ENCODE measurements at places on chromosomes 2 and 18.
A peak's percentile ranks its signal among the peaks of the same experiment; 100 is the strongest.

- DNase-seq = no peak
Observed at GRCh38 chr2:49177194-49177593, 22.9 kb upstream of the FSHR start.

GRCh38 chr2:12177455-12178288, 431.2 kb downstream of the LPIN1 start:
- no peak for DNase-seq

GRCh38 chr2:226883296-226883795, 47.5 kb downstream of the RHBDD1 start:
- DNase-seq = no peak

DNA sequence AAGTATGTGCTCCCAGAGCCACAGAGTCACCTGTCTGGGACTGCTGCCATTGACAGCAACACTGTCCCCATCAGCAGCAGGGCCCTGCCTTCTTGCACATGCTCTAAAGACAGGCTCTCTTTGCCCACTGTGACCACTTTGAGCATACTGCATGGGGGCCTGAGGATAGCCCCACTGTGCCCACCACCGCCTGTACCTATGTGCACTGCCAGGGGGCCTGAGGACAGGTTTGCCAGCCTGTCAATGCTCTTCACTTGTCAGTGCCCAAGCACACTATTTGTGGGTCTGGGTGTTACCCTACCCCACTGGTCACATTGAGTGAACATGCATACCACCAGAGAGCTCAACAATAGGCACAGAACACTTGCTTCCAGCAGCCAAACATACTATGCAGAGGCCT, 1137.0 kb upstream of the FANCL start:
- DNase-seq = no peak

DNA sequence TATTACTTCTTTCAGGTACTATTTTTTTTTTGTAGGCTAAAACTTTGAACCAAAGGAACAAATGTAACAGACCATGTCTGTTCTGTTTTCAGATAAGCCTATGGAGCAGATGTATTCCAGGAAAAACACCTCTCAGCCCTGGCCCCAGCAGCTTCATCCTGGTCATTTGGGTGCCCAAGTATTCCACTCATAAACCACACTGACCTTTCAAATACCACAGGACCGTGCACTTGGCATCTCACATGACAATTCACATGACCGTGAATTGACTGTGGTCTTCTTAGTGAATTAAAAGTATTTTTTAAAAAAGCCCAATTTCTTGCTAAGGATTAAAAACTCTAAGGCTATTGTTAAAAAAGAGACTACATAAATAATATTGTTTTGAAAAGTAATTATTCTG, 50.2 kb downstream of the SMIM21 start:
- DNase-seq = no peak

GRCh38 chr2:98458207-98458606, 13.5 kb downstream of the INPP4A start:
- DNase-seq = peak; percentile 14

- no peak for DNase-seq
Observed at GRCh38 chr2:103161456-103162289, 399.8 kb downstream of the TMEM182 start.

DNA sequence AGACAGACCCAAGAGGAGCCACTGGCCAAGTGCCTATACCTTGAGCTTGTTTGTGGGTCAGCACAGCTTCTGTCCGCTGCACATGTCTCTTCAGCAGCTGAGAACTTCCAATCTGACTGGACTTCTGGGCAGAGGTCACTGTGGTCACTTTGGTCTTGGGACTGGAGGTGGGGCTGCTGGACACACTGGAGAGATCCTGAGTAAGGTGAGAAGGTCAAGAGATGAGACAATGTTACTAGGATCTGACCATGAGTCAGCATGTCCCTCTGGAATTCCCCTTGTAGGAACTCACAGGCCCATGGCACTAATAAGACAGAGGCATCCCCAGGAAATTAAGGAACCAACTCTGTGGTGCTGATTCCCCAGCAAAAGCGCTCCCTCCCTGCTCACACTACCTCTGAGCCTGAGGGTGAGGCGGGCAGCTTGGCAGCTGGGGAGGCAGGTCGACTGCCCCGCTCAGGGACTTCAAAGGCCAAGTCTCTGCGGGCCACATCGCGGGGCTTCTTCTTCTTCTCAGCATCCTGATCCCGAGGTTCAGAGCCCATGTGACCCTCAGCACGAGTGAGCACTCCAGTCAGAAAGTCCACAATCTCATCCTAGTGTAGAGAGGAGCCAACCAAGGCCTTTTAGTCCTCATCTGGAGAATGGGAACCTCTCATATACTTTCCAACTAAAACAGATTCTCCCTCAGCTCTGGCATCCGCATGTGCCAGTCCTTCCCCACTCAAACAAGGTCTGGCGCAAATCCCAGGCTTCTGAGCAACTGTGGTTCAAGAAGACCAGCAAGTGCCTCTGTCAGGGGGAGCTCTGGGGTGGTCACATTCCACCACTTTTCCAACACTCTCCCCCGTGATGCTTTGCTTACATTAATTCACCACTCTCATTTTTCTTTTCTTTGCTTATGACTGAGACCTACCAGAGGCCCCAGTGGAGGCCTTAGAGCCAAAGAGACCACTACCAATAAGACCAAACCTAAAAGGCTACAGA, 29.4 kb downstream of the KANSL3 start:
- no peak for DNase-seq

- no peak for DNase-seq
Observed at GRCh38 chr2:30287857-30288513, 56.7 kb downstream of the LBH start.

- DNase-seq = no peak
Observed at GRCh38 chr2:42618972-42619371, 50.5 kb downstream of the MTA3 start.

DNA sequence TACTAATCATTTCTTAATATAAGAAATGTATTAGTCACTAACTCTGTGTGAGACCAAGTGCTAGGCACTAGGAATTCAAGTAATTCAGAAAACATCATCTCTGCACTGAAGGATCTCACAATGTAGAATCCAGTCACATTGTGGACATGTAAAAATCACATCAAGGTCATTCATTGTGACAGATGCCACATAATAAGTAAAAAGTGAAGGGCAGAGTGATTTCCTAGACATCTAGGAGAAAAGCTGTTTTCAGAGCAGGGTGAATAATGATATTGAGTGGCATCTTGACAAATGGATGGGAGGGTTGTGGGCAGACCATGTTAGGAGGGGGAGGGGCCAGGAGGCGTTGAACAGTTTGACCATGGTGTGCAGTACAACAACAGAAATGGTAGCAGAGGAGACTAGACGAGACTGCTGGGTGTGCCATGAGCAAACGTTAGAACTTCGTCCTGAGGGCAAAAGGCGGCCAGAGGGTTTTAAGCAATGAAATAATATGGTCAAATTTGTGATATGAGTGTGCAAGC, 93.8 kb downstream of the DTNA start:
- DNase-seq = no peak

GRCh38 chr2:127355407-127356008, 32.3 kb downstream of the MAP3K2 start:
- no peak for DNase-seq

- DNase-seq = peak; percentile 48
Observed at GRCh38 chr2:74205596-74205995, 7.2 kb downstream of the MTHFD2 start.

DNA sequence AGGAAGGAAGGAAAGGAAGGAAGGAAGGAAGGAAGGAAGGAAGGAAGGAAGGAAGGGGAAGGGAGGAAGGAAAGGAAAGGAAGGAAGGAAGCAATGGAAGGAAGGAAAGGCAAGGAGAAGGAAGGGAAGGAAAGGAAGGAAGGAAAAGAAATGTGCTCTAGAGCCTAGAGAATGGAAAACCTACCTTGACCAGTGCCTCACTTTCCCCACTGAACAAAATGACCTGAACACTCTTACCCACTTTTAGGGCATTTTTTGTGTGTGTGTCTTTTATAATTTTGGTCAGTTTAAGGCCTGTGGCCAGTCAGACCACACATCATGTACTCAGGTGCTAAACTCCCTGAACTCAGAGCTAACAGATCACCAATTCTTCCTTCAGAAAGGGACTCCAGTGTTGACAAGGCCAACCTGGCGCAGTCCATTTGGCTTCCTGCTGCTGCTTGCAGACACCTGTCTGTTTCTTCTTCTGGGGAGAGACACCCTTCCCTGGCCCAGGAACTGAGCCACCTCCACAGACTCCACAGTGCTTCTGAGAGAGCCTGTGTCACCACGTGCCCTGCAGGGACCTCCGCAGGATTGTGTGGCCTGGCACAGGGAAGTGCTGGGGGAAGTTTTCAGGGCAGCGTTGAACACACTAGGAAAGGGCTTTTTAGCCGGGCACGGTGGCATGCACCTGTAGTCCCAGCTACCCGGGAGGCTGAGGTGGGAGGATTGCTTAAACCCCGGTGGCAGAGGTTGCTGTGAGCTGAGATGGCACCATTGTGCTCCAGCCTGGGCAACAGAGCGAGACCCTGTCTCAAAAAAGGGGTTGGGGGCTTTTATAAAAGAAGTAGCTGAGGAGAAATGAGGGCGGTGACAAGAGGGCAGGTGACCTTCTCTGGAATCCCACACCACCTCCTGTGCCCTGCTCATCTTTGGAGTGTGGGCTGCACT, 57.2 kb downstream of the DDX1 start:
- DNase-seq = no peak

GRCh38 chr2:223084873-223085272, 32.9 kb downstream of the KCNE4 start:
- no peak for DNase-seq

GRCh38 chr2:102062802-102063201, 71.0 kb downstream of the IL1R2 start:
- DNase-seq = no peak

DNA sequence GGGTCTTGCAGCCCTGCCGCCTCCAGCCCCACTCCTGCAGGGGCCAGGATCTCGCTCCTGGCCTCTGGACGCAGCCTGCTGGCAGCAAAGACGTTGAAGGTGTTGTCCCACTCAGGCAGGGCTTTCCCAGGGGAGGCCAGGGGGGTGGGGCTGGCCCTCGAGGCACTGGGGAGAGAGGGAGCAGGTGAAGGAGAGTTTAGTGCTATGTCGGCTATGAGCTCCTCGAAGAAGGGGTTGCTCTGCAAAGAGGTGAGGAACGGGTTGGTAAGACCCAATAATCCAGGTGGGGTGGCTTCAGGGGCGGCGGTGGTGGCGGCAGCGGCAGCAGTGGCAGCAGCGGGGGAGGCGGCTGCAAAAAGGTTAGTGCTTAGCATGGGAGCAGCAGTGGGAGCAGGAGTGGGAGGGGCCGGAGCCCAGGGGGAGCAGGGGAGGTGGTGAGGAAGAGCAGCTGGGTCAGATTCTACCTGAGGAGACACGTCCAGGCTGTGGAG, 9.7 kb upstream of the SFXN5 start:
- DNase-seq = no peak

- DNase-seq = peak; percentile 94
Observed at GRCh38 chr18:55321265-55322177, 266.5 kb downstream of the TCF4 start.

DNA sequence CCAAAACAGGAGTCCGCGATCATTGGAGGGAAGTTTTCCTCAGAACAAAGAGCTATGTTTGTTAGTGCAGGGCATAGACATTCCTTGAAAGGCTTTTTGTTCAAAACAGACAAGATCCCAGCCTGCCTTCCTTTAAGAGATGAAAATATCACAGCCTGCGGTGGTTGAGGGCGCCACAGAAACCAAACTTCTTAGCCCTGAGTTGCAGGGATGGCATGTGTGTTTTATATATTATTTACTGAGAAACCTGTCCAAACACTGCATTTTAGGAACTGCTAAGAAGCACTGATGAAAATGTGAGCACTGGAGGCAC, 57.5 kb upstream of the TMEM178A start:
- DNase-seq = no peak

GRCh38 chr2:40471866-40472265, 20.0 kb upstream of the SLC8A1 start:
- no peak for DNase-seq

DNA sequence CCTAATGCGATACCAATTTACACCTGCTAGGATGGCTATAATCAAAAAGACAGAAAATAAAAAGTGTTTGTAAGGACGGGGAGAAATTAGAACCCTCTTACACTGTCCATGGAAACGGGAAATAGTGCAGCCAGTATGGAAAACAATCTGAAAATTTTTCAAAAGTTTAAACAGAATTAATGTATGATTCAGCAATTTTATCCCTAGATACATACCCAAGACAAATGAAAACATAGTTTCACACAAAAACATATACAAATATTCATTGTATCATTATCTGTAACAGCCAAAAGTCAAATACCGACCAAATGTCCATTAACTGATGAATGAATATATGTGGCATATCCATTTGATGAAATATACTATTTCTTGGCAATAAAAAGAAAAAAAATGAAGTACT, 313.5 kb upstream of the GYPC start:
- no peak for DNase-seq

GRCh38 chr2:88874063-88874657, 182.7 kb downstream of the RPIA start:
- DNase-seq = peak; percentile 76

GRCh38 chr2:217610401-217610814, 392.4 kb downstream of the TNS1 start:
- DNase-seq = peak; percentile 55

DNA sequence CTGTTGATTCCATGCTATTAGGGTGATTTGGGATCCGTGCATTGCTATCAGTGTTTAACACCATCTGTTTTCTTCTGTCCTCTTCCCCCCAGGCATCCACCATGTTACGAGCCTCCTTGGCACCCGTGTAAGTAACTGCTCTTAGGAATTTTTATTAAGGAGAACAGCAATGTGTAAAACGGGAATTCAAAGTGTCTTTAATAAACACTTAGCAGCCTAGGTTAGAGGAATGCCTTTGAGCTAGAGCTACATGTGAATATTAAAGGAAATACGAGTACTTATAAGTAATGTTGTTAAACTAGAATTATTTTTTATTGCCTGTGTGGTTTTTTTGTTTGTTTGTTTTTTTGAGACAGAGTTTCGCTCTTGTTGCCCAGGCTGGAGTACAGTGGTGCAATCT, 58.1 kb downstream of the ARMC9 start:
- no peak for DNase-seq

GRCh38 chr2:52510432-52510831, 1257.2 kb upstream of the CHAC2 start:
- DNase-seq = no peak

DNA sequence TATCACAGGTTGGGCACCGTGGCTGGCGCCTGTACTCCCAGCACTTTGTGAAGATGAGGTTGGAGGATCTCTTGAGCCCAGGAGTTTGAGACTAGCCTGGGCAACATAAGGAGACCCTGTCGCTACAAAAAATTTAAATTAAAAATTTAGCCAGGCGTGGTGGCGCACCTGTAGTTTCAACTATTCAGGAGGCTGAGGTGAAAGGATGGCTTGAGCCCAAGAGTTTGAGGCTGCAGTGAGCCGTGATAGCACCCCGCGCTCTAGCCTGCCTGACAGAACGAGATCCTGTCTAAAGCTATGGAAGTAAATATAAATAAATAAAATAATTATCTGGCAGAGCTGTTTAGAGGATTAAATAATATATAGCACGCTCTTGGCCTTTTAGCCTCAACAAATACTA, 1.4 kb upstream of the SH3RF3 start:
- DNase-seq = no peak

GRCh38 chr2:196249860-196250259, 78.5 kb upstream of the STK17B start:
- DNase-seq = no peak

DNA sequence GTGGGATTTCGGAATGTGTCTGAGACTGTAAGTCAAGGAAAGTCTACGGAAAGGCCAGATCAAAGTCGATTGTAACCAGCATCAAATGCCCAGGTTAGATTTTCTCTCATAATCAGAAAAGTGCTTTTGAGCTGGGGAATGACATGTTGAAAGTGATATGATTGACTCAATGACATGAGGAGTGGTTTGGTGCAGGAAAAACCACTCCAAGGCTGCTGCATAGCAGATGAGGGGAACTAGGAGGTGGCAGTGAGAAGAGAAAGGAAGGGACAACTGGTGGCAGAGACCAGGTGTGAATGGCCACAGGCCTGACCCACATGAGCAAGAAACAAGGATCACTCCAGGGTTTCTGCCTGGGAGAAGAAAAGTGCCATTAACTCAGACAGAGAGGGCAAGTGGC, 822 bp downstream of the SLC35F6 start:
- no peak for DNase-seq

All from Peyer's patch (tissue), 4 donors.